ENCODE measurements at places on chromosomes 6 and 20. TPM values are rescaled to one million over a fixed set of nuclear protein-coding genes. Genes with fewer than 3 reads are reported as not detected.

CST3 gene
- 20.5 TPM for total RNA-seq

DDX43 gene
- 0.32 TPM for total RNA-seq

ANKRD66 gene
- not detected for total RNA-seq

GRCh38 chr20:56469077-56469449, 636 bp downstream of the RTF2 start:
- DNase-seq: no peak

DNA sequence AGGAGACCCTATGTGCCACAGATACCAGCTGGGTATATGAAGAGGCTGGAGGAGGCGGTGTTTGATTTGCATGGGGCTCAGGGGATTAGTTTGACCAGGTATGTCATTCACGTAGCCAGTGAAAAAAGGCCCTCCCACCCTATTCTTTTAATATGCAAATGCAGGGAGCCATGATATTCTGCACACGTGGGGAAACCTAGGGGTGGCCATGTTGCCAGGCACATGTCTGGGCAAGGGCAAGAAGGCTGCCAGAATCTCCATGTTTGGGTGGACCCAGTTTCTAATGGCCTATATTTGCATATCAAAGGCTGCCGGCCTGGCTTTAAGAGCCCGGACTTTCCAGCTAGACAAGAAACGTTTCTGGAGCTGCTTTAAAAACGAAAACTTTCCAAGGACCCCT, 60.4 kb downstream of the SOX4 start:
- no peak for DNase-seq

- no peak for DNase-seq
These were observed 1.4 kb upstream of the RBPJL start for GRCh38 chr20:45305262-45305661.

DNA sequence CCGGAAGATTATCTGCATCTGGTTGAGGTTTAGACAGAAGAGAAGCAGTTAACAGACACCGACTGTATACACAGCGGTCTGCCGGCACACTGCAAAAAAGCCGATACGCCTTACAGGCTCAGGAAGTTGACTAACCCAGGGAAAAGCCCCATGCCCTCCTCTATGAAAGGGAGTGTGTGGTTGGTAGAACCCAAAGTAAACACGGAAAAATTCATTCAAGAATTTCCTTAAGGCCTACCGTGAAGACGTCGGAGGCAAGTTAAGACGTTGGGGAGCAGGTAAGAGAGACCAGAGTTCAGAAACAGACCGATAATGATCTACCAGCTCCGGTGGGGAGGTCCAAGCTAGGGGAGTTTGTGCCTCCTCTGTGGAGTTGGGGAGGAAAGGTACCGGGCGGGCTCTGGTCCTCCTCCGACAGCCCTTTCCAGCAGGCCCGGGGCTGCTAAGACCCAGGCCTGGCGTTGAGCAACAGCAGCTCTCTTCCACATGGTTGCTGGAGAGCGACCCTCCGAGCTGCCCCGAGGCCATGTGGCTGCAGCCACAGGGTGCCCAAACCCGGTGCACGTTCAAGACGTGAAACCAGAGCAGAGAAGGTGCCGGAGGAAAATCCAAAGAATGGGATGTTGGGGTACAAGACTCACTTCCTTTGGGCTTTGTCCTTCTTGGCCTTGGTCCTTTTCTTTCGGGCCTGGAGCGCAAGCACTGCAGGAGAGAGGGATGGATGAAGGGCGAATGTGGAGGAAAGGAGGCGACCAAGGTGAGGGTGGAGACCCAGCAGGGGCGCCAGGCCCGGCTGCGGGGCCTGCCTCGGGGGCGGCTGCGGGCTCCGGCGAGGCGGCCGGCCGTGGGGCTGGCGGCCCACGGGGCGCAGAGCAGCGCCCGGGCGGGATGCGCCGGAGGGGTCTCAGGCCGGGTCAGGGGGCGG, 809 bp downstream of the SRPK1 start:
- peak; percentile 55 for DNase-seq

- DNase-seq: no peak
These were observed 3.1 kb downstream of the STXBP5 start for GRCh38 chr6:147207351-147207750.

DNA sequence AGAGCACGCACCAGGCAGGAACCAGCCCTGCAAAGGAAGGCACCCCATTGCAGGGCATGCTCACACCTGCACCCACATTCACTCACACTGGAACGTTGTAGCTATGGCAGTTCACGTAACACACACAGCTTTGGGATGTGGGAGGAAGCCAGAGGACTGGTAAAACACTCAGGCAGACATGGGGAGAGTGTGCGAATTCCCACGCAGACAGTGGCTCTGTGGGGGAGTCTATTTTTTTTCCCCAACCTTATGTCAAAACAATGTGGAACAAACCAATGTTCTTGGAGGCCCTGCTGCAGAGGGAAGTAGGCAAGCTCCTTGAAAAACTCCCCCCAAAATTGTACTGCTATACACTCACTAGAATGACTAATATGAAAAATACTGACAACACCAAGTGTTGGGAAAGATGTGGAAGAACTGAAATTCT, 91.0 kb downstream of the PPP1R14C start:
- no peak for DNase-seq

DNA sequence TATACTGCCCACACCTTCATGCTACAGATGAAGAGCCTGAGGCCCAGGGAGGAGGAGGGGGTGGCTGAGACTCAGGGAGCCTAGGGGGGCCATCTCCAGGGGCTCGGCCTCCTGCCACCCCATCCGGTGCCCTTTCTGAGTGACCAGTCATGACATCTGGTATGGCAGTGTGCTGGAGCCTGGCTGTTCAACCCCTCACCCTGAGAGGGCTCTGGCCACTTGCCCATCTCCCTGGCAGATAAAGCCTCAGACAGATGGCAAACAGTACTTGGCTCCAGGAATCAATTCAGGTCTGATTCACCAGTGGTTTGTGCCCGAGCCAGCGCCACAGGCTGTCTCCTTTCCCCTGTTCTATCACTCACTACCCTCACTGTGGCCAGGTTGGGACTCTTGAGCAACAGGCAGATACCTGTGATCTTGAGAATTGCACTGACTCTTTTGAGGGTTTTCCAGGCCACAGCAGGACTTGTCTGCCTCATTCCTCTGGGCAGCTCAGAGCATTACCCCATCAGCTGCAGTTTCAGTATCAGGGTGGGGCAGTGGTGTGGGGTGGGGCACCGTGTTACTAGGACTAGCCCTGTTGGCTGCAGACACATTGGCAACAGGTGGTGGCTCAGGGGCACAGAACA, 22.8 kb downstream of the SRSF3 start:
- no peak for DNase-seq

- DNase-seq: no peak
These were observed 704.3 kb downstream of the EPM2A start for GRCh38 chr6:145031001-145031400.

- DNase-seq: no peak
These were observed 109.8 kb downstream of the UBE3D start for GRCh38 chr6:82955841-82956240.

DNA sequence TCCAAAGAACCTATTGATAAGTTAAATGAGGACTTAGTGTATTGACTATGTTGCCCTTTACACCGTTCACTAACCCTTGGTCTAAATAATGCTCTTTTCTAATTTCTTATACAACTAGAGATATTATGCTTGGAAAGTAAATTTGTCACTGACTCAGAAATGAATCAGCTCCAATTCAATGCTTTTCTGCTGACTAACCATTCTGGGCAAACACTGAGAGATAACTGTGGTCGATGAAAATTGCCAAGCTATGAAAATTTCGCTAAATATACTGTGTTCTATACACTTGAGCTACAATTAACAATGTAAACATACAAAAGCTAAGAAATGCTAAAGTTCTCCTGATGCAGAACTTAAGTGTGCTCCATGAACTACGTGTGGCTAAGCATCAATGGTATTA, 23.1 kb upstream of the FBXO9 start:
- DNase-seq: no peak

- no peak for DNase-seq
These were observed 12.3 kb upstream of the MAP3K7 start for GRCh38 chr6:90599151-90599550.

DNA sequence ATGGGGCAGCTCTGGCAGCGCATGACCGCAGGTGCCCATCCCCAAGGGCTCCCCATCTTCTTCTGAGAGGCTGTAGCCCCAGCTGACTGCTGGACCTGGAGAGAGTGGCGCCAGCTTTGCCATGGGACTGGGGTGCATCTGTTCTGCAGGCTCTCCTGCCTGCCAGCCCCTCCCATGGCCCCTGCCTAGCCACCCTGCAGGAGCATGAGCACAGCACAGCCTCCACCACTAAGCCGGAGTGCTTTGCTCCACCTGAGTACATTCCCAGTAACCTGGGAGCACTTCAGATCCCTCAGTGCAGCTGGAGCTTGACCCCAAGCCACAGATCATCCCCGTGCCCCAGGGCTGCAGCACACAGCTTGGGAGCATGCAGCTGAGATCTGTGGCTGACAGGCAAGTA, 16.0 kb downstream of the DEFB125 start:
- no peak for DNase-seq

DNA sequence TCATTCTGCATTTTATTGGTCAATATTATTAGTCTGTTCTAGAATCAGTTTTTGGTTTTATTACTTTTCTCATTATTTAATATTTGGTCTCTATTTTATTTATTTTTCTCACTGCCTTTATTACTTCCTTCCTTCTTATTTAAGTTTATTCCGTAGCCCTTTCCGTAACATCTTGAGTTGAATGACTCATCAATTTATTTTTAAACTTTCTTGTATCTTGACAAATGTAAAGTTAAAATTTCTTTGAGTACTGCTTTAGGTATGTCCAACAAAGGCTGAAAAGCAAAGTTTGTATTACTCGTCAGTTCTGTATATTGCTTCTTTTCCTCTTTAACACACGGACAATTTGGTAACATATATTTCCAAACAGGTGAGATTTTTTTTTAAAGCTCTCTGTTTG, 192.0 kb downstream of the CD109 start:
- DNase-seq: no peak

- DNase-seq: no peak
These were observed 58.7 kb downstream of the UTRN start for GRCh38 chr6:144343701-144344428.

- DNase-seq: no peak
These were observed 117.0 kb downstream of the ANKRD60 start for GRCh38 chr20:58111310-58112016.
